Stimulated activated CD4-positive, alpha-beta T cell treated with anti-CD3 and anti-CD28 coated beads, Interleukin-2, amount 100 ng/mL, for 24 hours (primary cell): ENCODE measurements at places on chromosomes 11 and 22.

DNA sequence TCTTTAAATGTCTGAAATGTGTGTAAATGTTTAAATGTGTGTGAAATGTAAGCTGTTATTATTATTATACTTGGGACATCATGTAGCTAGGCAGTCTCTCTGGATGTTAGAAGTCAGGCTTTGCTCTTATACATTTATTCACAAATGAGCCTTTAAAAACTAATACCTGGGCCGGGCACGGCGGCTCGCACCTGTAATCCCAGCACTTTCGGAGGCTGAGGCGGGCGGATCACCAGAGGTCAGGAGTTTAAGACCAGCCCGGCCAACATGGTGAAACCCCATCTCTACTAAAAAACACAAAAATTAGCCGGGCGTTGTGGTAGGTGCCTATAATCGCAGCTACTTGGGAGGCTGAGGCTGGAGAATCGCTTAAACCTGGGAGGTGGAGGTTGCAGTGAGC lies 21.7 kb upstream of the CTTN start:
- no peak for DNase-seq

- no peak for DNase-seq
Measured at GRCh38 chr11:118136801-118137200, 15.8 kb downstream of the SCN4B start.

GRCh38 chr11:120147950-120148270 lies 10.0 kb upstream of the TRIM29 start:
- no peak for DNase-seq

- no peak for DNase-seq
Measured at GRCh38 chr11:95296165-95296564, 65.2 kb upstream of the SESN3 start.

GRCh38 chr11:126061707-126062678 lies 673 bp downstream of the CDON start:
- DNase-seq: peak; percentile 41

- no peak for DNase-seq
Measured at GRCh38 chr11:2480874-2481220, 36.0 kb downstream of the KCNQ1 start.

DNA sequence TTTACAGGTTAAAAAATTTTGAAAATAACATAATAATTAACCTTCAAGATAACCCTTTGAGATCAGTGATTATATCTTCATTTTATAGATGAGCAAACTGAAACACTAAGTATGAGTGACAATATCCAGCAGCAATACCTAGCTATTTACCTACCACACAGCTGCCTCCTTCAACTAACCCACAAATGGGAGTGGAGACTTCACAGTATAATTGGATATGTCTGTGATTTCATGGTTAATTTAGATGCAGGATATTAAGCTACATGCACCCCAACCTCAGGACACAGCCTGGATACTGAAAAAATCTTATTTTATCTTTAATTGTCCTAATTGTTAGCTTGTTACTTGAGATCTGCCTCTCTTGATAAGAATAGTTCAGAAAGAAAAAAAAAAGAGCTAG lies 297.2 kb upstream of the ANO5 start:
- DNase-seq: no peak

DNA sequence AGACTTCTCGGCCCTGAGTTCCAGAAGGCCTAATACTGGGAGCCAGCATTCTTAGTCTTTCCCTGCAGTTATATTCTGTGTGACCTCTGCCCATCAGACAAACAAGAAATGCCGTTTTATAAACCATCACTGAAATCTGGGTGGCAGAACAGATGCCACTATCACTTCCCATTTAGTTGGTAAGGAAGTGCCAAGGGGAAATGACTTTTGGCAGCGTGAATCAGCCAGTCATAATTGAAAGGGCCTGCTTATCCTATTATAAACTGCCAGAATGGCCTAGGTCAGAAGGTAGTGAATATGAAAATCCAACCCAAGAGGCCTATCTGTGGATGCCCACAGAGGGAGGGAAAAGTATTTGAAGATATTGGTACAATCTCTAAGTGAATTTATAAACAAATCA lies 646.8 kb upstream of the CCDC90B start:
- DNase-seq: no peak

- DNase-seq: no peak
Measured at GRCh38 chr11:15419696-15420095, 305.0 kb downstream of the INSC start.

DNA sequence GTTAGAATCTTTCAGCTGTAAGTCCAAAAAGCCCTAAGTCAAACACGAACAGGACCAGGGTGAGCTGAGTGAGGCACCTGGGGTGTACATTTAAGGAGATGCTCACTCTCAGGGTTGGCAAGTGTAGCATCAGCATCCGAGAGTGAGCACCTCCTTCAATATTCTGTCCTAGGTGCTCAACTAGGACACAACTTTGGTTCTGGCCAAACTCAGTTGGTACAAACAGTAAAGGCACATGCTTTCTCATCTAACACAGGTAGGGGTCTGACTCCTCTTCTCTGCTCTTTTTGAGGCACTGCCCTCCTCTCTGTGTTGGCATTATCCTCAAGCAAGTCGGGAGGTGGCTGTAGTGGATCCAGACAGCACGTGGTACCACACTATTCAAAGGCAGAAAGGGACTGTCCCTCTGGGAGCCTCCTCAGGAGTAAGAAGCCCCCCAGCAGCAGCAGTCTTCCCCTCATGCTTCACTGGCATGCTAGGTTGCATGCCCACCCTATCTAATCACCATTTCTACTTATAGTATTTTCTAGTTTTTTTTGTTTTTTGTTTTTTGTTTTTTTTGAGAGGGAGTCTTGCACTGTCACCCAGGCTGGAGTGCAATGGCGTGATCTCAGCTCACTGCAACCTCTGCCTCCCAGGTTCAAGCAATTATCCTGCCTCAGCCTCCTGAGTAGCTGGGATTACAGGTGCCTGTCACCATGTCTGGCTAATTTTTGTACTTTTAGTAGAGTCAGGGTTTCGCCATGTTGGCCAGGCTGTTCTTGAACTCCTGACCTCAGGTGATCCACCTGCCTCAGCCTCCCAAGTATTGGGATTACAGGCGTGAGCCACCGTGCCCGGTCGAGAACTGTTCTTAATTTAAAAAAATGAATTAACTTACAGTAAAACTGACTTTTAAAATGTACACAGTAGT lies 14.7 kb upstream of the MAPK1 start:
- no peak for DNase-seq

- no peak for DNase-seq
Measured at GRCh38 chr11:74942073-74942759, 6.7 kb downstream of the XRRA1 start.

DNA sequence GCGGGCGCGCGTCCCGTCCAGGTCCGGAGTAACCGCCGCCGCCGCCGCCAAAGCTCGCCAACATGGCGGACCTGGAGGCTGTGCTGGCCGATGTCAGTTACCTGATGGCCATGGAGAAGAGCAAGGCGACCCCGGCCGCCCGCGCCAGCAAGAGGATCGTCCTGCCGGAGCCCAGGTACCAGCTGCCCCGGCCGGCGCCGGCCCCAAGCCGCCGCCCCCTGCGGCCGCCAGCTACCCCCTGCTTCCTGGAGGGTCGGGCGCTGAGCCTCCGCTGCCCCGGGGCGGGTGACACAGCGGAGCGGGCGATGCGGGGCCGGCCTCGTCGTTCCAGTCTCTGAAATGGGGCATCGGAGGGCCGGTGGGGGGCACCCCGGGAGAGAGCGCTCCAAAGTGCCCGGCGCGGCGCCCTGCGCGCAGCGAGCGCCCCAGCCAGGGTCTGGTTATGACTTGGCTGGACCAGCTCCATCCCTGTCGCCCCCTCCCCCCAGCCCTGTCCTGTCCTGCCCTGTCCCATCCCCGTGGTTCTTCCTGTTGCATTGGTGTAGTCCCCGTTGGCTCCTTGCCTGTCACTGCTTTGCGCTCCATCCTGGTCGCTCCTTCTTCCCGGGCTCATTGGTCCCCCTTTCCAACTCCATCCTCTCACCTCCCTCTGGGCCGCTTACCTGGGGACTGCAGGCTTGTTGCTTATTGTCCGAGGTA lies 653 bp downstream of the GRK3 start:
- peak; percentile 42 for DNase-seq

GRCh38 chr11:3099178-3099577 lies 42.0 kb upstream of the CARS1 start:
- DNase-seq: no peak

DNA sequence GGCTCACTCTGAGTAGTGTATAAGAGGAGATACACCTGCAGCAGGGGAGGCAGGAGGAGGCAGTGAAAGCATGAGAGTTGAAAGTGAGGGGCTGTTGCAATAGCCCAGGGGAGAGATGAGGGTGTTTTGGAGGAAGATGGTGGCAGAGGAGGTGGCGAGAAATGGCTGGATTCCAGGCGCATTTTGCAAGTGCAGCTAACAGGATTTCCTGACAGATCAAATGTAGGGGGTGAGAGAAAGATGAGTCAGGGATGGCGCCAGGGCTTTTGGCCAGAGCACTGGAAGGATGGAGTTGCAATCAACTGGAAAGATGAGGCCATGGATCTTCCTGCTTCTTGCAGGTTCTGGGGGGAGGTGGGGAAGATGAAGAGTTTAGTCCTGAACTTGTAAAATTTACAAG lies 16.8 kb upstream of the TSPAN18 start:
- DNase-seq: no peak

- DNase-seq: peak; percentile 49
Measured at GRCh38 chr11:63769042-63769713, 603 bp upstream of the ZFTA start.

GRCh38 chr11:10622957-10623791 lies 54.7 kb upstream of the LYVE1 start:
- no peak for DNase-seq

GRCh38 chr11:88619656-88620385 lies 282.3 kb upstream of the CTSC start:
- no peak for DNase-seq

DNA sequence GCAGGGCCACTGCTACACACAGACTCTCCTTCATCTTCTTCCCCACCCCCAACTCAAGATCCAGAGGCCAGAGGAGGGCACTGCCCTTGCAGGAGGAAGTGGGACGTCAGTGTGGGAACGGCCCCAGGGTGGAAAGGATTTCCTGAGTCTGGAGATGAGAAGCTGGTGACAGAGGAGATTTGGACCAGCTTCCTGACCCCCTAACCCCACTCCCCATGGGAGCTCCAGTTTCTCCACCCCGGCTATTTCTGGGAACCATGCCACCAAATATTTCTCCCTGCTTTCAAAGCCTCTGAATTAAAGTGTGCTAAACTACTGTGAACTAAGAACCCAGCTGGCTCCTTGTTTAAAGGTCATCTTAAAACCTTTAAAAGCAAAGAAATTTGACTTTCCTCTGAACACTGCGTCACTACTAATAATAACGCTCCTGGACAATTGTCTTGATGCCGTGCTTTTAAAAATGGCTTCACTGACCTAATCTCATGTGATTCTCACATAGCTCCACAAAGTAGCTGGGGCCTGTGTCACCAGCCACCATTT lies 46.6 kb downstream of the CWC15 start:
- DNase-seq: no peak

DNA sequence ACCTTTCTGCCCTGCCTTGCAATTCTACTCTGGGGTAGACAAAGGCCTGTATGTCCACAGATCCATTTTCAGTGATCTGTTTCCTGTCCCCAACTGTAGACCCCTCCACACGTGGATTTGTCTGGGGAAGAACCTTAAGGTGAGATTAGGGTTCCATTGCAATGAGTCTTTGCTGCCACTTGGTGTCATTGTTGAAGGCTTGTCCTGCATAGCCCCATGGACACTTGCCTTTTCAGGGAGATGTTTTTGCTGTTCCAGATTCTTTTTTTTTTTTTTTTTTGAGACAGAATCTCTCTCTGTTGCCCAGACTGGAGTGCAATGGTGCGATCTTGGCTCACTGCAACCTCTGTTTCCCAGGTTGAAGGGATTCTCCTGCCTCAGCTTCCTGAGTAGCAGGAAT lies 21.8 kb downstream of the SERPING1 start:
- DNase-seq: no peak

GRCh38 chr11:120186774-120187591 lies 23.8 kb upstream of the OAF start:
- no peak for DNase-seq

GRCh38 chr22:39773976-39774539 lies 119.5 kb downstream of the ENTHD1 start:
- DNase-seq: peak; percentile 29

- DNase-seq: no peak
Measured at GRCh38 chr22:33002035-33002434, 56.1 kb downstream of the SYN3 start.

GRCh38 chr11:15099267-15099666 lies 15.5 kb upstream of the INSC start:
- no peak for DNase-seq

GRCh38 chr22:41699264-41700107 lies at the start of gene MEI1:
MEI1 (plus strand) TSS chr22:41699503; CDS start chr22:41699539, 36 bp downstream.
- DNase-seq: peak; percentile 92

GRCh38 chr22:23509571-23510302 lies 70.4 kb downstream of the IGLL1 start:
- no peak for DNase-seq

- no peak for DNase-seq
Measured at GRCh38 chr22:49540913-49541692, 286.6 kb downstream of the BRD1 start.

DNA sequence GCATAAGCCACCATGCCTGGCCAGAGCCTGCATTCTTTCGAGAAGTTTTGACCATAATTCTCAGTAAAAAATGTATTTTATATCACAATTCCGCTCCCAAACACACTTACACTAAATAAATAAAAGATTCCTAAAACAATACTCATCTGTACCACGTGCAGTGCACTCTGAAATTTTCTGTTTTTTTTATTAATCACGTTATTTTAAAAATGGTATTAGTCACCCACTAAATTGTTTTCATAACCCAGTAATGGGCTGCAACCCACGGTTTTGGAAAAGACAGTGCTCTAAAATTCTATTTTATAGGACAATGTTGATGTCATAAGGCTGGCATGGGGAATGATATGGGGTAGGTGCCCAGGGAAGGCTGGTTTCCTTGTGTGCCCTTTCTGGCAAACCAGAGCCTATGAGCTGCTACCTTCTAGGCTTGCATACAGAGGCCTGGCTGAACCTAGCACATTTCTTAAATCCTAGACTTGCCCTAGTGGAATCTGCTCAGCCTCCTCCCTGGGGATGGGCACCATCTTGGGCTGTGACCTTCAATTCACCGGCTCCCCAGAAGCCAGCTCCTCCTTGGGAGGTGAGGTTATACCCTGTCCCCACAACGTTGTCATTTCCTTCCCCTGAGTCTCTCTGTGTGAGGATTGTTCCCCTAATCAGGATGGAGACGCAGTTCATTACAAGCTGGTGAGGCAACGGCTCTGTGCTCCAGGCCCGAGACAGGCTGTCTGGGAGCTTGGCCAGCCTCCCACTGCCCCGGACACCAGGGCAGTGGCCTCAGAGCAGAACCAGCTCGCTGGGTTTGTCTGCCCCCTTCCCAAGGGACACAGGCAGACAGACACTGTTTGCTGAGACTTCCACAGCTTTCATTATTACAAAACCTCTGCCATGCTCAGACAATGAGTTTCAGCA lies 116.5 kb upstream of the NAV2 start:
- DNase-seq: no peak

DNA sequence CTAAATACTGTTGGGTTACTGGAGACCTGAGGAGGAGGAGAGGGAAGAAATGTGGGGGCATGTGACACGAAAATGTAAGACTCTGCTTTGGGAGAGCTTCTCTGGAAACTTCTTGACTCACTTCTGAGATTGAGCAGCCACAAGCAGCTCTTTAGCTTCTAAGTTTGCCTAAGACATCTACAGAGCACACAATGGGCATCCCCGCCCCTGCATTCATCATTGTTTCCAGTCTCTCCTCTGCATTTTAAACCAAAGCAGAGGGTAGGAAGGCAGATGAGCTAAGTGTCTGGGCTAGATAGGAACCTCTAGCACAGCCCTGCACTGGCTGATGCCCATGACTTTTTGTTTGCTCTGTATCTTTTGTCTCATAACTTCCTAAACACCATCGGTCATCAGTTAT lies 2.1 kb upstream of the OR52D1 start:
- DNase-seq: peak; percentile 5
